Stimulated activated CD4-positive, alpha-beta T cell treated with anti-CD3 and anti-CD28 coated beads, Interleukin-4, amount 100 ng/mL, for 24 hours (primary cell): ENCODE measurements at places on chromosomes 13 and 19.

DNA sequence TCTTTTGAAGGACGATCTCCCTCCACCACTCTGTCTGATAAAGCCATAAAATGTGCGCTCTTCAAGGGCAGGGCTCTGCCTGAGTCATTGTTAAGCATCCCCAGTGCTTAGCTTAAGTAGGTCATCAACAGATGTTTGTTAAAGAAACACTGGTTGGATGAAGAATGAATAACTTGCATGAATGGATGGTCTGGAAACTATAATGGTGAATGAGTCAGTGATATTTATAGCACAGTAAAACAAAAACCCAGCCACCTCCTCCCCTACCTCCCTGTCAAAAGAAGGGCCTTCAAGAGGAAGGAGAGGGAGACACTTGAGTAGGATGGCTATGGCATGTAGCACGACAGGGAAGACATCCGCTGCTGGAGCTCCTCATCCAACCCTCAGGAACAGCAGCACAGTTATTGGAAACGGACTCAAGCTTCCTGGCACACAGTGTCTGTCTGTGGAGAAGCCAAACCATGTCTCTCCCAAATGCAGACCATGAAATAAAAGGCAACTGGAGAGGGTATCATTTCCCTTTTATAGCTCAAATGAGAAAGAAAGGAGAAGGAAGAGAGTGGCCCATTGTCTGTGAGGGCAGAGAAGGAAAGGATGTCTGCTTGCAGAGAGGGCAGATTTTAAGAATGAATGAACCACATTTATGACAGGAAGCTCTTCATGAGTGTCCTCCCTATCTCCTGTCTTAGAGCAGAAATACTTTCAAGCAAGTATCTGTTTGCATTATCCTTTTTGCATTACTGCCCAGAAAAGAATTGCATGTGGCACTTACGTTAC lies 183.5 kb upstream of the UBL3 start:
- no peak for DNase-seq

DNA sequence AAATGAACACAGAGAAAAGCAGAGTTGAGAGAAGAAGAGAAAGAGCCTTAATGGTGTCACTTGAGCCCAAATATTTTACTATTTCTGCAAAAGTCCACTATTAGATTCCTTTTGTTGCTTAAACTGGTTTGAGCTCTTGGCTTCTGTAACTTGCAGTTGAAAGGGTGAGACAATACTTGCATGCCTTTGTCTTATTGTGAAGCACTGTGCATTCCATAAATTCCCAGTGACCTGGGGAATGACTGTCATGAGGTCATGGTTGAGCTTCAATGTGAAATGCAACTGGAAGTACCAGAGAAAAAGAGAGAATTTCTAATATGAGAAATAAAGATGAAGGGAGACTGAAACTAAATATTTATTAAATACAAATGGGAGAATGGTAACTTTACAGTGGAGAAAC lies 310.9 kb downstream of the TDRD3 start:
- DNase-seq = no peak

GRCh38 chr13:59247171-59247570 lies 916.6 kb downstream of the DIAPH3 start:
- no peak for DNase-seq

DNA sequence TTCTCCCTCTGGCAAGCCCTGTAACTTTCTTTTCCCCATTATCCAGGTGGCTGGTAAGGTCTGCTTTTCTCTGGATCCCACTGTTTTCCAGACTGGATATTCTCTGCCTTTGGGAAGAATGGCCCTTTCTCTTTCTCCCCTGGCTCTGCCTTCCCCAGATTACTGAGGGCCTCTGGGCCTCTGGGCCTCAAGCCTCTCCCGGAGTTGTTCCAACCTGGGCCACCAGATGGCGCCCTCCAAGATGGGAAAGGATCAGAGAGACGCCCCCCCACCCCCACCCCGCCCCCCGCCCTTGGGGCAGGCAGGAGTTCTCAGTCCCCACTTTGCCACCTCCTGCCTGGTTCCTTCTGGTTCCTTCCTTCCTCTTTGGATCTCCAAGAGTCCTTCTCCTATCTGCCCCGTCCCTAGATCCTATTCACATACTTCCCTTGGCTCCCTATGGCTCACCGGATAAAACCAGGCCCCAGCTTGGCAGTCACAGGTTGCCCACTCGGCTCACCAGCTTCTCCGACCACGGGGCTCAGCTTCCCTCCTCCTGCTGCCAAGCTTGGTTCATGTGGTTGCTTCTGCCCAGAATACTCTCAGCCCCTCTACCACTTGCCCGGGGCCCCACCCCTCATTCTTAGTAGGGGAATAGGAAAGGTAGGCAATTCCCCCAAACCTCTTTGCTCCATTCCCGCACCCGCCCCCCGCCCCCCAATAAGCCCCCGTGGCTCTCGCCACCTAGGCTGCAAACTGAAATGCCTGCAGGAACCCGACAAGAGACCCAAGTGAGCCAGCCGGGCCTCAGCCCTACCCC lies 13.1 kb downstream of the EPS8L1 start:
- peak; percentile 84 for DNase-seq

- no peak for DNase-seq
Measured at GRCh38 chr19:36049080-36049698, 4.9 kb downstream of the THAP8 start.
